HL-60 (cell line): ENCODE measurements at places on chromosomes 7 and 10.

- DNase-seq, result no peak
These were observed 1098.5 kb upstream of the LRRTM3 start for GRCh38 chr10:65827359-65827758.

GRCh38 chr10:24382596-24382978 is 173.6 kb downstream of the KIAA1217 start:
- DNase-seq, result no peak

DNA sequence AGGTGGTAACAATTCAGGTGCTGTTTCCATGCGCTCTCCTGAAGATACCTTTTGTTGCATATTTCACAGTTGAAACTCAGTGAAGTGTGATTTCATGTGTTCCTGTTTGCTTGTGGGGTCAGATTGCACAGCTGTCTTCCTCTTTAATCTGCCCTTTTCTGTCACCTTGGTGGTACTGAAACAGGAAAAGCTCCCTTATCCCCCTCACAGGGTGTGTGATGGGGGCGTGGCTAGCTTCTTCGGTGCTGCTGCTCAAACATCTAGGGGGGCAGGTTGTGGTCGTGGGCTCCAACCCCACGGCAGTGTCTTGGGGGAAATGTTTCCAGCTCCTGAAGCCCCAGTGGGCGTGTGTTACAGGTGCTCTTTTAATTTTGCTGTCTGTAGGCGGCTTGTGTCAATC is 107.4 kb upstream of the KLF14 start:
- no peak for DNase-seq

- DNase-seq, result peak; percentile 76
These were observed 23.3 kb downstream of the YAE1 start for GRCh38 chr7:39589323-39590111.

DNA sequence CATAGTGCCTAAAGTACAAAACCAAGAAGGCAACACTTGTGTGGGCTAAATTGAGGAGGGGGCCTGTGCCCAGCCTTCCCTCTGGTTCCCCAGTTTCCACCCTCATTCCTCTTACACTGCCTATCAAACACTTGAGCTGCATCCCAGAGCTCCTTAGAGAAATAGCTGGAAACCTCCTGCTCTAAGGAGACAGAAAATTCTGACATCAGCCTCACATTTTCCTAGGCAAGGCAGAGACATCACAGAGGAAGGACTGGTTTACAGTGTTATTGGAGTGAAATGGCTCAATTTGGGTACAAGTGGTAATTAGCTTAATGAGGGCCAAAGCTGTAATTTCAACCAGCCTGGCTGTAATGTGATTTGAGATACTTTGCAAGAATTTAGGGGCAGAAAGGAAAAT is 192.3 kb upstream of the AOAH start:
- DNase-seq, result no peak

DNA sequence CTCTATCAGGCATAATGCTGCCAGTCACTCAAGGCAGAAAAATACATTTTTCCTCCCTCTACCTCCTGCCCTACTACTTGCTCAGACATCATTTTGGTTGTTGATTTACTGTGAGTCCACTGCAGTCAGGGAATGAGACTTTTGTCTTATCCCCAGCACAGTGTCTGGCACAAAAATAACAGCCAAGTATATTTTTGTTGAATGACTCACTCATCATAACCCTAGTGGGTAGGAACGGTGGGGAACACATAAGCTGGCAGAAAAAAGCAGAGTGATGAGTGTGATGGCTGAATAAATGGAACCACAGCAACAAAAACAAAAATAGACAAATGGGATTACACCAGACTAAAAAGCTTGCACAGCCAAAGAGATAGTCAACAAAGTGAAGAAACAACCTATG is 65.8 kb upstream of the LAMB4 start:
- DNase-seq, result no peak

DNA sequence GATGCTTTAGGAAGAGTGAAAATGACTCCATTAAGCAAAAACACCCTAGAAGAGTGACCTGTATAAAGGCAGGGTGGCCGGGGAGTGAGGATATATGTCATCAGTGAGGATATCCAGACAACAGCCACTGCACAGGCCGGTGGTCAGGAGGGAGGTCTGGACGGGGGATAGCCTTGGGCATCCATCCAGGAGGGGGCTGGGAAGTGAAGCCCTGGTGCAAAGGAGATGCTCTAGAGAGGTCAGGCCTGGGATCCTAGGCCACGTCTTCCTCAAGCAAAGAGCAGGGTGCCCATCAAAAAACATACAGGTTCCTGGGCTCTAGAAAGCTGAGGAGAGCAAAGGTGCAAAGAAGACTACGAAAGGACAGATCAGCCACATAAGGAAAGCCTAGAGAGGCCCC is 25.6 kb downstream of the FAM171A1 start:
- DNase-seq, result no peak

DNA sequence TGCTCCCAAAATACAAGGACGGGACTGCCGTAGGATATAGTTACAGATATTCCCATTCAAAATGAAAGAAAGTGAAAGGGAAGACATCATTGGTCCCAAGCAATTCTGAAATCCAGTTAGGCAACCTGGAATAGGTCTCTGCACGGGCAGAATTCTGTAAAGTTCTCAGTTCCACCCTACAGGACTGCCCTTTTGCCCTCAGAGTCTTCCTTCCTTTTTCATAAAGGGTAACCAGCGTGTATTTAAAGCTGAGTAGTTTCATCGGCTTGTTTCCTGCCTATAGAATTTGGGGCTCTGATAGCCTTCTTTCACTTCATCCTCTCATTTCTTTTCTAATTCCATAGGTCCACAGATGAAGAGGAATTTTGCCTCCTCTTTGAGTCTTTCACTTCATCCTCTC is 20.0 kb downstream of the COPG2 start:
- DNase-seq, result no peak

GRCh38 chr7:21412410-21412851 is 15.5 kb upstream of the SP4 start:
- no peak for DNase-seq
